ENCODE measurements at places on chromosomes 3 and 15.

- DNase-seq, result no peak
Measured at GRCh38 chr3:126135406-126136076, 44.8 kb downstream of the ALDH1L1 start.

DNA sequence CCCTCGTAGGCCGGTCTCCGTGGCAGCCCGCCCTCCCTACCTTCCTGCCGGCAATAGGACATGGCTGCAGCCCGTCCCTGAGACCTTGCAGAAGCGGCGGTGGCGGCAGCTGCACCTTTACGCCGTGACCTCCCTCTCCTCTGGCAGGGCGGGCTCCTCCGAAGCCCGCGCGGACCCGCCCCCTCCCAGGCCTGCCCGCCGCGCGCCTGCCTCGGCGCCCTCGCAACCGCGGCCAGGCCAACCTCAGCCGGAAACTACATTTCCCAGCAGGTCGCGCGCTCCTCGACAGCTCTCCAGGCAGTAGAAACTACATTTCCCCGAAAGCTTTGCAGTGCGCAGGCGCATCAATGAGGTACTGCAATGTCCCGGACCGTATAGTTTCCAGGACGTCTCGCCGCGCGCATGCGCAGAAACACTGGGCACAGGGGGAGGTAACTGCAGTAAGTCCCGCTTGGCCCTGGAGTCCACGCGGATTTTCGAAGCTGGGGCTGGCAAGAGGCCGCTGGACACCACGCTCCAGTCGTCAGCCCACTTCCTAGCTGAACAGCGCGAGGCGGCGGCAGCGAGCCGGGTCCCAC lies at the start of the genes CHCHD4 and TMEM43:
CHCHD4 (minus strand) TSS at position 256 of the 578 bp plus-strand sequence; CDS start at position 62, 194 bp downstream.
TMEM43 (plus strand) TSS at position 438 of the 578 bp plus-strand sequence. CDS start 142 bp downstream, outside the sequence.
- peak; percentile 97 for DNase-seq

GRCh38 chr3:113147681-113148261 lies 63.6 kb upstream of the BOC start:
- no peak for DNase-seq

GRCh38 chr3:126468028-126468891 lies 7.4 kb downstream of the ZXDC start:
- DNase-seq, result no peak

GRCh38 chr15:52056001-52056400 lies 37.0 kb downstream of the MAPK6 start:
- no peak for DNase-seq

DNA sequence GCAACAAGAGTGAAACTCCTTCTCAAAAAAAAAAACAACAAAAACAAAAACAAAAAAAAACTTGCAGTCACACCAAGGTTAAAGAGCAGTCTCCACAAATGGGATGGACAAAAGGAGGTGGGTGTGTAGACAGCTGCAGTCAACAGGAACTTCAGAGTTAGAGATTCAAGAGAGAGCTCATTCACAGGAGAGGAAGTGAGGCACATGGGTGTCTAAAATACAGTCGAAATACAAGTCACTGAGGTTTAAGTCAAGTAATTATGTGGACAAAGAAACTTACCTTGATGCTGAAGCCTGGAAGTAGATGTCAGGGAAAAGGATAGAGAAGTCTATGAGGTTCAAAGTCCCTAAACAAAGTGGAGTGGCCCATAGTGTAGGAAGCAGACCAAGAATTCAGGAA lies 14.8 kb downstream of the MRPS11 start:
- DNase-seq, result no peak

- DNase-seq, result no peak
Measured at GRCh38 chr15:68258692-68259091, 18.9 kb upstream of the FEM1B start.

DNA sequence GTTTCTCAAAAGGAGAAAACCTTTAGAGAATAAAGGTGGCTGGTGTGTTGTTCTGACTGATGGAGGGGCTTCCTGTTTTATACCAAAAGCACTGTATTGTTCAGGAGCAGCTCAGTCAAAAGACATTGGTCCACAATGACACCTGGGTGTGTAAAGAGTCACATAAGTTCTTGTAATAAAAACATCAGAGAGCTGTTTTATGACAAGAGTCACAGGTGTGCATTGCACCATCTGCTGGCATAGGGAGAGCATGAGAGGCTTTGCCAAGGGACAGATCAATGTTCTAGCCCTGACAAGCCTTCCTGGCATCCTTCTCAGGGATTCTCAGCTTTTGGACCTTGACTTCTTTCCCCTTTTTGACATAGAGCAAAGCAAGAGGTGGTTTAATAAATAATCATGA lies 20.4 kb downstream of the ARPP21 start:
- DNase-seq, result no peak

DNA sequence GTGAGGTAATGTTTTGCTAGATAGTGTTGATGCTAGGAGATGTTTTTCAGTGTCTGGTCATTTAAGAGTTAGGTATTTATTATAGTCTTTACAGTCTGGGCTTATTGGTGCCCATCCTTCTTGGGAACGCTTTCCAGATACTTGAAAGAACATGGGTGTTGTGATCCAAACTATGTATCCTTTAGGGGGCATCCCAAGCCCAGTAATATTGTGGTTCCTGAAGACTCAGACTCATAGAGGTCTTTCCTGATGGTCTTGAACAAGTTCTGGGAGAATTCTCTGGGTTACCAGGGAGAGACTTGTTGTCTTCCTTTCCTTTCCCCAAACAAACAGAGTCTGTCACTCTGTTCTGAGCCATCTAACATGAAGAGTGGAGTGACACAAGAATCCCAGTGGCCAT lies 99.7 kb upstream of the LRRC3B start:
- DNase-seq, result no peak

- DNase-seq, result no peak
Measured at GRCh38 chr3:182954553-182955235, 25.6 kb downstream of the DCUN1D1 start.

DNA sequence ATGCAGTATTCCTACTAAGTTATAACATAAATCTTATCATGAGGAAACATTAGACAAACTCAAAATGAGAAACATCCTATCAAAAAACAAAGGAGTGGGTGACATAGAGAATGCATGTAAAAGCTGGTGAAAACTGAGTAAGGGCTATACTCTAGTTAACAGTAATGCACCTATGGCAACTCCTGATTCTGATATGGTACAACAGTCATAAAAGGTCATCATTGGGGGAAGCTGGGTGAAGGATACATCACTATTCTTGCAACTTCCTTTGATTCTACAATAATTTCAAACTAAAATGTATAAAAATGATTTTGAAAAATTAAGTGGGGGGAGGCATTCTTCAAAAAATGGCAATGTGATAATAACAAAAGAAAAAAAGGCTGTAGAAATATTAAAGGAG lies 6.8 kb downstream of the PIK3R4 start:
- DNase-seq, result no peak

GRCh38 chr15:20294651-20295237 lies 246.9 kb downstream of the GOLGA6L6 start:
- no peak for DNase-seq

GRCh38 chr3:158279609-158280008 lies 169.7 kb downstream of the RSRC1 start:
- DNase-seq, result no peak

DNA sequence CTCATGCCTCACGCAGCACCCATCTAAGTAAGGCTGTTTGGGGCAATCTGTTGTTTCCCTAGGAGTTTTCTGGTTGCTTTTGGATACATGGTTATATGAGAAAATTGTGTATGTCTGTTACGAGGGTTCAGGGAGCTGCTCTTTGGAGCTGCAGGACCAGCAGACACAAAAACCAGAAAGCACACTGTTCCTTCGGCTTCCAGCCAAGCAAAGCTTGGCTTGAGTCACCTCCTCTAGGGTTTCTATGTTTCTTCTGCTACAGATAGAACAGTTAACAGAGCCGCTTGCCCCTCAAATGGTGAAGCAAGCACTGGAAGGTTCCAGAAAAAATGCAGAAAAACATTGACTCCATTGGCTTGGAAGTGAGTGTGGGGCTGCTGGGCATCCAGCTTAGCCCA lies 49.2 kb upstream of the CTDSPL start:
- no peak for DNase-seq

- DNase-seq, result no peak
Measured at GRCh38 chr3:104632521-104632920, 734.2 kb upstream of the ALCAM start.

GRCh38 chr3:11329777-11330176 lies 57.6 kb downstream of the ATG7 start:
- DNase-seq, result no peak

GRCh38 chr3:43793648-43794372 lies 103.1 kb downstream of the ABHD5 start:
- no peak for DNase-seq

GRCh38 chr3:16377847-16378302 lies 112.9 kb downstream of the OXNAD1 start:
- no peak for DNase-seq

DNA sequence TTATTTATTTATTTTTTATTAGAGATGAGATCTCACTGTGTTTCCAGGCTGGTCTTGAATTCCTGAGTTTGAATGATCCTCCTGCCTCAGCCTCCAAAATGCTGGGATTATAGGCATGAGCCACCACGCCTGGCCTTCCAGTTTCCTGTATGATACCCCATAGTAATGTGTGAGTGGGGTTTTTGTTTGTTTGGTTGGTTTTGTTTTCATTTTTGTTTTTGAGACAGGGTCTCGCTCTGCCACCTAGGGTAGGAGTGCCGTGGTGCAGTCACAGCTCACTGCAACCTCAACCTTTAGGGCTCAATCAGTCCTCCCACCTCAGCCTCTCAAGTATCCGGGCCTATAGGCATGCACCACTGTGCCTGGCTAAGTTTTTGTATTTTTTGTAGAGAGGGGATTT lies 30.9 kb downstream of the GOLM2 start:
- no peak for DNase-seq

GRCh38 chr3:135788146-135788545 lies 177.4 kb upstream of the PPP2R3A start:
- no peak for DNase-seq

GRCh38 chr15:51576911-51577500 lies 45.6 kb downstream of the DMXL2 start:
- no peak for DNase-seq

- no peak for DNase-seq
Measured at GRCh38 chr15:22955544-22956119, 24.5 kb downstream of the CYFIP1 start.

GRCh38 chr15:95994418-95994817 lies 336.1 kb upstream of the NR2F2 start:
- DNase-seq, result no peak

DNA sequence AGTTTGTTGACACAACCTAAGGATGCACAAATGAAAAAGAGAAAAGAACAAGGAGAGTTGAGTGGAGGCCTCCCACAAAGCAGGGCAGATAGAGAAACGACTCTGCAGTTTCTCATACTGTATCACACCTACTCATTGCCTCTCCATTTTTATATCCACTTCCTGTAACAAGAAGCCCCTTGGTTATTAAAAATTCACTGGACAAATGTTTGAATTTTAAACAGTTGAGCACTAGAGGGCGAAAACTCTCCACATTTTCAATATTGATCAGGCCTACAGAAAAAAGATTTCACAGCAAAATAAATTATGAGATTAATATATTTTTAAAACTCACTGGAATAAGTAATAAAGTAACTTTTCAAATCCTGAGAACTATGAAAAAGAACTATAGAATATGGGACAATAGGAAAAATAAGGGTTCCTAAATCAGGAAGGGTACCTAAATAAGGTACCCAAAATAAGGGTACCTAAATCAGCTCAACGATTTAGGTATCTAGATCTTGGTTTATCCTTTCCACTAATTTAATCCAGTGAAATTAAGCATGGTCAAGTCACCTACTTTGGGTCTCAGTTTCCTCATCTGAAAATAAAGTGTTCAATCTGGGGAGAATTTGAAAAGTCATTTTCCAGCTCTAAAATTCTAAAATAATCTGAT lies 47.0 kb upstream of the PPIB start:
- no peak for DNase-seq

DNA sequence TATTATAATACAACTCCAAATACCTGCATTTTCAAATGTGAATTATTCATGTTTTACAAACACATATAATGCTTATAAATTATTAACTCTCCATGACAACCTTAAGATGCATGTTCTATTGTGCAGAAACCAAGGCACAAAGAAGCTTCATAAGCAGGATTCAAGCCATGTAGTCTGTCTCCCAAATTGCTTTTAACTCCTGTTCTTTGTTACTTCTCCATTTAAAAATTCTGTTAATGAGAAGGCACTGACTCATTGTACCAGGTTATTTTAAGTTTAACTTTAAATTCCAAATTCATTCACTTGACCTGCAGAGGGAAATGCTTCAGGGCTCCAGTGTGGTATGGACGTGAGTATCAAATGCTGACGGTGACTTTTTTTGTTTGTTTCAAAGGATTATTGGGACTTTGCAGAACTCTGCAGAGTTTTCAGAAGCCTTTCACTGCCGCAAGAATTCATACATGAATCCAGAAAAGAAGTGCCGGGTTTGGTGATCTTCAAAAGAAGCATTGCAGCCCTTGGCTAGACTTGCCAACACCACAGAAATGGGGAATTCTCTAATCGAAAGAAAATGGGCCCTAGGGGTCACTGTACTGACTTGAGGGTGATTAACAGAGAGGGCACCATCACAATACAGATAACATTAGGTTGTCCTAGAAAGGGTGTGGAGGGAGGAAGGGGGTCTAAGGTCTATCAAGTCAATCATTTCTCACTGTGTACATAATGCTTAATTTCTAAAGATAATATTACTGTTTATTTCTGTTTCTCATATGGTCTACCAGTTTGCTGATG lies 100.0 kb downstream of the MME start:
- DNase-seq, result no peak

DNA sequence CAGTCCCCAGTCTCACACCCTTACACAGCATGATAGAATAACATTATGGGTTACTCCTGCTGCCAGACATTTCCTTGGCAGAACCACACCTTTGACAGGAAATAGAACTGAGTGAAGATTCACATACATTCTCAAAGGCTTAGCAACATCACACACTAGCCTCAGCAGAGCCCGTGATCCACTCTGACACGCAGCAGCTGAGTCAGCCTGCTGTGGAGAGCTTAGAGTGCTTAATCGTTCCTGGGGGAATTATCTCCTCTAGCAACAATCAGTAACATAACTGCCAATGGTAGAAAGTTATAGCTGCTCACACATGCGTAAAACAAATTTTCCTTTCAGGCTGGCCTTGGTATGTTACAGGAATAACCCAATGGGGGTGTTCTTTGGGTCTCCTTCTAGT lies 382.1 kb downstream of the GAP43 start:
- DNase-seq, result no peak

- no peak for DNase-seq
Measured at GRCh38 chr3:69590111-69590510, 149.2 kb upstream of the MITF start.

GRCh38 chr3:23648996-23649395 lies 156.8 kb upstream of the UBE2E1 start:
- DNase-seq, result no peak

- DNase-seq, result no peak
Measured at GRCh38 chr3:29649815-29650547, 369.1 kb downstream of the RBMS3 start.

GRCh38 chr3:178304758-178305467 lies 231.3 kb upstream of the KCNMB2 start:
- no peak for DNase-seq

GRCh38 chr3:127149621-127150310 lies 43.2 kb upstream of the PRR23E start:
- DNase-seq, result no peak

GRCh38 chr3:72496051-72496670 lies 352.1 kb downstream of the SHQ1 start:
- DNase-seq, result no peak
